ENCODE measurements at places on chromosomes 7 and 10.
A peak's percentile ranks its signal among the peaks of the same experiment; 100 is the strongest.

- no peak for DNase-seq
Observed at GRCh38 chr10:62689712-62690111, 114.8 kb upstream of the ADO start.

GRCh38 chr7:98472521-98472954, 71.6 kb upstream of the BAIAP2L1 start:
- no peak for DNase-seq

DNA sequence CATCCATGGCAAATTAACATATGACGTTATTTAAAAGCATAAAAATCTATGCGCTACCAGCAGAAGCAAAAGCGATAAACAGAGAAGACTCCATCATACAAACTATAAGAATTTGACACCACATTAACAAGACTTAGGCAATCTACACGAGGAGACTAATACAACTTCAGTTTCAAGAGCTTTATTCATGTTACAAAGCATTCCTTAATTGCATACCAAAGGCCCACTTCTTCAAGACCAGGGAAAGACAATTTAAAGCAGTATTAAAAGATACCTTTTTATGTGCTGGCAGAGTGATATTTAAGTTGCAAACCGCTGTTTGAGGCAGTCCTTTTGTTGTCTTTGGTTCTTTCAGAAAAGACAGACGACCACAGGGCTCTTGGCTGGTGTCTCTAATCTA, 176.0 kb upstream of the CCDC6 start:
- DNase-seq = no peak

DNA sequence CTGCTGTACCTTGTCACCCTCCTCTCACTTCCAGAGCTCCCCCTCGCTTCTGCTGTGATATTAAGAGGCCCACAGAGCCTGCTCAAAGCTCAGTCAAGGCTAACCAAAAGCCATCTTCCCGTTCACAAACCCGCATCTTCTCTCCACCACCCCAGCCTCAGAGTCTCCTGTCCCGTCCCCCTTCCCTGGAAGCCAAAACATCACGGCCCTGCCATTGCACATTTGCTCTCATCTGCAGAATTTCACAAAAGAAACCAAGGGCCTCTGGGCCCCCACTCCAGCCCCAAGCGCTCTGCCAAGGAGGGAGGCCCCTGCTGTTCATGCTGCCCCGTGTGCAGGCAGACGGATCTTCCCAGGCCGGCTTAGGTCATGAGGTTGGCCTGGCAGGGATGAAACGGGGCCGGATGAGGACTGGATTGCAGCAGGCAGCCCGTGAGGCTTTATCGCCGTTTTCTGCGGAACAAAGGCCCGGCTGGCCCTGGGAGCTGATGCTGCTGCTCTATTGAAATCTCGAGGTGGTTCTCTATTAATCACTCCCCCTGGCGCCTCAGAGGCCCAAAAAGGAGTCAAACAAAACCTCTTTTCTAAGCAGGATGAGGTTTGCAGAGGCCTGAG, 31.6 kb upstream of the FOXK1 start:
- DNase-seq = no peak

GRCh38 chr7:4745971-4746919, 29.2 kb upstream of the AP5Z1 start:
- peak; percentile 59 for DNase-seq

DNA sequence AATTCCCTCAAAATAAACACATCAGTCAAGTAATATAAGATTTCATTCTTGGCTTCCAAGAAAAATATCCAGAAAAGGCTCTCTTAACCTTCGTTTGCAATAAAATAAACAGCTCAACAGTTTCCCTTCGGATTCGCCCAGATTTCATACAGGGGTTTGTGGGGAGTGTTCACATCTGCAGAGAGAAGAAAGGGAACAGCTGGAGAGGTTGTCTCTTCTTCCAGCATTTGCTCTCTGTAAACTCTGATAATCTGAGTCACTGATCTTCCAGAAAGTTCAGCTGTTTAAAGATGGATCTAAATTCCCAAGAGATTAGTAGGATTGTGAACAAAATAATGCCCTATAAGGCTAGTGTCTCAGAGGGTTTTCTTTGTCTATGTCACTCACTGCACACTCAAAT, 277.9 kb downstream of the HPSE2 start:
- no peak for DNase-seq

GRCh38 chr10:126373147-126373546, 15.1 kb downstream of the ADAM12 start:
- DNase-seq = peak; percentile 17

GRCh38 chr10:82934429-82934828, 1059.4 kb downstream of the NRG3 start:
- no peak for DNase-seq

DNA sequence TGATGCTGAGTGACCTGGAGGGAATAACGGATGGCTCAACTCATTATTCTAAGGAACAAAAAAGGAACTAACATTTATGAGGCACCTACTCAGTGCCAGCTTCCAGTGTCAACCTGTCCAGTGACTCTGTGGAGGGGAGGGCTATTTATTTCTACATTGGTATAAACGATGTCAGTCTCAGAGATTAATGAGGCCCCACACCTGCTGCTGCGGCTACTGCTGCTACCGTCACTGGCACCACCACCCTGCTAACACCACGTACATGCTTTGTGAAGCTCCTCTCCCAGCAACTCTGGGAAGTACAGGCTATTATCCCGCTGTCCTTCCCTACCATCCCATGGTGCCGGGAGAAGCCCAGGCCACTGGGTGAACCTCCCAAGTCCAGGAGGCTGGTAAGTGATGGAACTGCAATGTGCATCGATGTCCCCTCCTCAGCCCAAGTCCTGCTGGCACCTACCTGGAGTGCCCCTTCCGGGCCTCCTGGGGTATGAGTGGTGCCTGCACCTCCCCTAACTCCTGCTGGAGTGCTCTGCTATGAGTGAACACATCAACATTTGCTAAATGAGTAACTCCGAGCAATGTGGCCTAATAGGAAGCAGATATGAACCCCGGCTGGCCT, 101.5 kb downstream of the ARHGAP22 start:
- no peak for DNase-seq

- peak; percentile 83 for DNase-seq
Observed at GRCh38 chr10:69449841-69450240, 1.4 kb upstream of the TSPAN15 start.

DNA sequence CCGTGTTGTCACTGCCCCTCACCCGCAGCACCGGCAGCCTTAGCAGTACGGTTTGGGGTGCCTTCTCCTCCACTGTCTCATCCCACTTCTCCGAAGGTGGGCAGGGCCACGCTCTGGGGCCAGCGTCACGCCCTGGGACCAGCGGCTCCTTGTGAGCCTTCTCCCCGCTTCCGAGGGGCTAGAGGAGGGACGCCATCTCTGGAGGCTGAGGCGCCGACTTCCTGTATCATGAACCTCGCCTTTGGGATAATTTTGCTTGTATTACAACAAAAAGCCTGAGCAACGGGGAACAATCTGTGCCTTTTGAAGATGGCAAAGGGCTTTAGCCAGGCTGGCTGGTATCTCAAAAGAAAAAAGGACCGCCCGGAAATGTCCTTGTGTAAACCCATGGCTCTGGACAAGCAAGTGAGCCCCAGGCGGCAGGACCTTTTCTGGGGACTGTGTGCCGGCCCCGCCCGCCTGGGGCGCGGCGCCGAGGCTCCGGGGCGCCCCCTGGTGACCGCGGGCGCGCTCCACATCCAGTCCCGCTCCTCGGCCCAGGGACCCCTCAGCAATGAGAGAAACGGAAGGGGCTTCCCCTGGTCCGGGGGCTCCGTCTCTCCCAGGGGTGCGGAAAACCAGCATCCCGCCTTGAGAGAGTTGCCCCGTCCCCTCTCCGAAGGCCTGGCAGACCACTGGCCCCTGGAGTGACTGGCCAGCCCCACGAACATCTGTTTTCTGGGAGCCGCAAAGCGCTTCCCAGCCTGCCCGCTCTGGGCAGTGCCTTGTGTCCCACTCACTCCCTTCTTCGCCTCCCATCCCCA, 3.8 kb downstream of the DEPP1 start:
- peak; percentile 79 for DNase-seq

- no peak for DNase-seq
Observed at GRCh38 chr10:89852872-89853271, 151.5 kb downstream of the KIF20B start.
